ENCODE measurements at places on chromosomes 12 and 14. TPM values are rescaled to one million over a fixed set of nuclear protein-coding genes. Genes with fewer than 3 reads are reported as not detected.

TSPAN8 gene
- 4.3 TPM for total RNA-seq

OR6S1 gene
- not detected for total RNA-seq

GRCh38 chr12:104567832-104568486 lies 111.2 kb downstream of the CHST11 start:
- no peak for ATAC-seq

DNA sequence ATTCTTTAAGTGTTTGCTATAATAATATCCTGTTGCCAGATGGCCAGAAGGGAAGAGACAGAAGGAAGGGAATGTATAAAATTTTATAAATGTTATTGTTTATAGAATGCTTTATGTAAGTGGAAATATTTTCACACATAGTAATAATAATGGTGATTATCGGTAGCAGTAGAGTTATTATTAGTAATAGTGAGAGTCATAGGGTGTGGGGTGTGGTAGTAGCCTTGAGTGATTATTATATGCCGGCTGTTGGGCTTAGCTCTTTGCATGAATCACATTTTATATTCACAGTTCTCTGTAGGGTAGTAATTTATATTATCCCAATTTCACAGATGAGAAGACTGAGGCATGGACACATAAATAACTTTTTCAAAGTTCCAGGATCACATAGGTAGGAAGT lies 391.4 kb downstream of the C12orf75 start:
- ATAC-seq, result no peak

KRT83 gene
- total RNA-seq, result not detected

TIMM9 gene
- 141 TPM for total RNA-seq

DNA sequence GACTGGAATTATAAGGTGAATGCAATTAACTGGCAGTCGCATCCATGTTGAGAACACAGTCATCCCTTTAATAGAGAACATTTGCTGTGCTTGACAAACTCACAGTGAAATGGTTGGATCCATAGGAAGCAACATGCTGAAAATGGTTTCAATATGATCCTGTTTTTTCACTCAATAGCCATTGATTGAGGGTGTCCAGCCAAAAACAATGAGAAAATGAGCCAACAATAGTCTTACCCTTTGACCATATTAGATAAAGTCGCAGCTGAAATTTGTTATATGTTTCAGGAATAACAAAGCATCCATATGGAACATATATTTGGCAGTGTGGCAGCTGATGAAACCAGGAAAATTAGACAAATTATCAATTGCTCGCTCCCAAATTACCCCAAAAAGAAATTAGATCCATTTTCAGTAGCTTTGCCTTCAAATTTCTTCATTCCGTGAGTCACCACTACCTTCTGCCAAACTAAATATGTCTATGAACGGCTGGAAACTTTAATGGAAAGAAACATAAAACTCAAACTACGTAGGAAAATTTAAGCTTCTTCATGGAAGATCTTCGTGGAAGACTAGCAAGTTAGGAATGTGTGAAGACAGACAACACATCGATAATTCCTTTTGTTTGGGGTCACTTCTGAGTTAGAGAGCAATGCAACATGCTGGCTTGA lies 17.4 kb downstream of the IGF1 start:
- no peak for ATAC-seq

DNA sequence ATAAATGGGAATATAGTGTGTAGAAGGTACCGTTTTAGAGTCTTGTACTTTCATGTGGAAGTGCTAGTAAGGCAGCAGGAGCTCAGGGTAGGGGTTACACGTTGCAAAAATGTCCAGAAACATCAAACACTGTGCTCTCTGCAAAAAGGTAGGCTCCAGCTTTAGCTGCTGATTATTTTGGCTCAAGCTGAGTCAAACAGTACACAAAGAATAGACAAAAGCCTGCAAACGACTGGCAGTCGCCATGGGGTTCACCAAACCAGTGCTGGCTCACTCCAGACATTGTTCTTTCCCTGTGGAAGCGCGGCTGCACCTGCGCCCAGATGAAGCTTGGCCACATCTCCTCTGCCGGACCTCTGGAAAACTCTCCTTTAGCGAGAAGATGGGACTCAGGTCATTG lies 45.3 kb upstream of the NAA30 start:
- no peak for ATAC-seq

PRH2 gene
- not detected for total RNA-seq

SH2B3 gene
- total RNA-seq, result 24.2 TPM

GRCh38 chr12:122687086-122687485 lies 16.1 kb downstream of the HCAR2 start:
- ATAC-seq, result no peak

RERG gene
- 24.9 TPM for total RNA-seq

DNA sequence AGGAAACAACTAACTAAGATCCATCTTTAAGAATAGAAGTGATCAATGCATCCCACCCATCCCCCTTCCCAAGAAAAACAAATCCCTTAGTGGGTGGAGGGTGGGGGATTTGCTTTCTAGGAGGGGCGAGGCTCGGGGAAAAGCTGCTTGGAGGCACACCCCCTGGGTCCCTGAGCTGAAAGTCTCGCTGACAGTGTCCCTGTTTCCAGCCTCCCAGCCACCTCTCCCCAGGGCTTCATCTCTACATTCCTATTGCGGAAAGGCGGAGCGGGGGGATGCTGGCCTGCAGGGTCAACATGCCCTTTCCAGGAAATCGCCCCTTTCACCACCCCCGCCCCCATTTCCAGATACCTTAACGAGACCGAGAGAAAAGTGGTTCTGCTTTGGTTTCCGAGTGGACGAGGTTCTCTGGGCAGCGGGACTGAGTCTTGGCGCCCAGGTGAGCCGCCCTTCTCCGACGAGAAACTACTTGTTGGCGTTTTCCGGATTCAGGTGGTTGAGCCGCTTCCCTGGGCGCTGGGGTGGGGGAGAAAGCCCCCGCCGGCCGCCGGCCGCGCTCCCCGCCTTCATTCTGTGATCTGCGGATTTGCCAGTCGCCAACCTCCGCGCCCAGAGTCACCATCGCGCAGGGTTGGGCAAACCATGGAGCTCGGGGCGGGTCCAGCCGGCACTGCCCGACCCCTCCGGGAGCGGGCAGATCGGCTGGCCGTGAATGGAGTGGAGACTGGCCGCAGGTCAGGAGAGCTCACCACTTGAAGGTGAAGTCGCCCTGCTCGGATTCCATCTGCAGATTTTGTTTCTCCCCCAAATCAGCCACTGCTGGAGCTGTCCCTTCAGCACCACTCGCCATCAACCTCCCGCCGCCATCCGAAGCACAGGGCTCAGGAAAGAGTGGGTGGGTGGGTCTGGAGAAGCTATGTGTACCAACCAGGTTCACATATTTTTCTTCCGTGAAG lies 505 bp downstream of the KCNC2 start:
- ATAC-seq, result no peak

- ATAC-seq, result no peak
These were observed 262.7 kb downstream of the ATP23 start for GRCh38 chr12:58204071-58204470.

DNA sequence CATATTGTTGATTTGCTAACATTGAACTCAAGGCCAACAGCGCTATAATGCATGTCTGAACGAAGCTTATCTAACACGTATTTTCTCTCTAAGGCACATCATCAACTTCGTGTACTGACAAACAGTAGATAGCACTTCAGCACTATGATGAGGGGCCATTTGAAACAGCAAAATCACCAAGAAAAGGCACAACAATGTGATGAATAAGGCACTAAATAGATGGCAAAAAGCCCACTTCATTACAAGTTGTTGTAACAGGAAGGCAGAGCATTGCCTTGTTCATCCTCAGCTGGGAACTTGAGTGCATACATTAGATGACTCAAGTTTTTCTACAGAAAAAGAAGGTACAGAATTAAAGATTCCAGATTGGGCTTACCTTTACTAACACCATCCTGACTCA lies 75.2 kb downstream of the LIN7A start:
- no peak for ATAC-seq

DNA sequence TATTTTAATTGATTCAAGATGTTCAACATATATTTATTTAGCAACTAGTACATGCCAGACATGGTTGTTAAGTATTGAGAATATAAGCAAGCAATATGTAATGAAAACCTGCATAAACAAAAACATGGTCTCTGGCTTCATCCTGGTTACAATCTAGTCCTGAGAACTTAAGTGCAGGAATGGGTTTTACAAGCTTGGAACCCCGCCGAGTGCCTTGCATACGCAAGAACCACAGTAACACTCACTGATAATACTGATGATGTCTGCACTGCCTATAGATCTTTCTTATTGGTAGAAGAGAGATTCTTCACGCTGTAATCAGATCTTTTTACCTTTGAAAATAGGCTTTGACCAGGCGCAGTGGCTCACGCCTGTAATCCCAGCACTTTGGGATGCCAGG lies 22.9 kb upstream of the CALM1 start:
- no peak for ATAC-seq

DNA sequence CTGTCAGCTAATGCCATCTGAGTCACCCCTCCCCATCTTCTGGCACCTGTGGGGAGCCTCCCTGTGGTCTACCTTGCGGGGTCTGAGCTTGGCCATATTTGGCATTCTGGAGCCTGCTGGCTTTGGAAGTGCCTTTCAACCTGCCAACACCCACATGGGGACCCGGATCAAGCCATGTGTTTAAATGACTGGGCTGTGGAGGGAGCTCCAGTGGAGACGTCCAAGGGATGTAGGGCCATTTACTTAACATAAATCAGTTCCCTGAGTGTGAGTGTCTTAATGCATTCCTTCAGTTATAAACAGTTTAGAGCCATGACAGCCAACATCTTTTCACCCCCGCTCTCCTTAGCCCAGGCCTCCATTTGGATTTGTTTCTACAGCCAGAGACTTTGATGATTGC lies 22.0 kb downstream of the CACNA1C start:
- peak; percentile 66 for ATAC-seq

- no peak for ATAC-seq
These were observed 5.8 kb upstream of the NTN4 start for GRCh38 chr12:95796225-95796981.

DNA sequence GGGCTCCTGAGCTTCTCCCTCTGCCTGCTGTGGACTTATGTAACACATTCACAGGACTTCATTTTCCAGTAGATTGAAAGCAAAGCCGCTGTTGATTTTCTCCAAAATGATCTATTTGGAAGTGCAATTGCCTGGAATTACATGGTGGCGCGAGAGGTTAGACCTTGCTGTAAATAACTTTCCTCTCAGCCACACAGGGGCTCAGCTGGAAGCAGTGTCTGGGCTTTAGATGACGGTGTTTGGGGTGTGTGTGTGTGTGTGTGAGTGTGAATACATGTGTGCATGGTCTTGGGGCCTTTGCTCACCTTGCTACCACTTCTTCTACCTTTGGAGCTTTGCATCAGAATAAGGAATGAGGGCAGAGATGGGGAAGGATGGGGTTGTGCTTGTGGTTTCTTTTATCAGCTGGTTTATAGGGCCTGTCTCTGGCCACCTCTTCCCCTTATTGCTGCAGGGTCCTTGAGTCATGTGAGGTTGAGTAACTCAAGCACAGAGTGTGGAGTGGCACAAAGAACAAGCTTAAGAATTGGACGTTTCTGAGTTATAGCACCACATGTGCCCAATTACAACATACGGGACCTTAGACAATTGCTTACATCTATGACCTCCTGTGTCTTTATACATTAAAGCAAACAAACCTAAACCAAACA lies 280.6 kb downstream of the NRXN3 start:
- no peak for ATAC-seq

- no peak for ATAC-seq
These were observed 652 bp downstream of the SART3 start for GRCh38 chr12:108560321-108560721.

GALNT6 gene
- 3.5 TPM for total RNA-seq

GRCh38 chr12:88493636-88494035 lies 86.6 kb downstream of the KITLG start:
- ATAC-seq, result no peak

FLRT2 gene
- total RNA-seq, result 12.9 TPM

RDH16 gene
- not detected for total RNA-seq

DNA sequence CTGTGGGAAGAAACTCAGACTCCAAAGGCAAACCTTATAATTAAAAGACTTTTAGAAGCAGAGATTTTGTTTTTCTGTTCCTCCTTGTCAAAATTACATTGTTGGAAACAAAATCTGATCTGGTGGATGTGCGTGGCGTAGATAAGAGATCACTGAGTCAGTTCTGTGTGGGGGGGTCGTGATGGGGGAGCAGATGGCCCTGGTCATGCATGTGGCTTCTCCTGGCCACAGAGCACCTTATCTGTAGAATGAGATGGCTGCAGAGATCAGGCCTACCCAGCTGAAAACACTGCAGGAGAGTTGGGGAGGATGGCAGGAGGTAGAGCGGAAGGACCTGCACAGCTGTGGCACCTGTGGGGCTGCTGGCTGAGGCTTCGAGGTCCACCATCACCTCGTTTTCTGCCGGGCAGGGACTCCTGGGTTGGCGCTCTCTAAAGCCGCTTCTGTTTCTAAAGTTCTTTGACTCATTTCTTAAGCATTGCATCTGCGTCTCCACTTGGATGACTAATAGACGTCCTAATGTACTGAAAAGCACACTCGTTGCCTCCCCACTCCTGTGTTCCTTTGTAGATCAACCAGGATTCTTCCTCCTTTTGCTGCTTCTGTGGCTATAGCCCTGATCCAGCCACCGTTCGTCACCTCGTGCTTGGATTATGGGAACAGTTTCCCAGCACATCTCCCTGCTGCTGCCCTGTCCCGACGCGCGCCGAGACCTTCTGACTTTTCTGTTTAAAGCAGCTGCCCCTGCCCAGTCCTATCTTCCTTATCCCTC lies 93.4 kb downstream of the TSPAN9 start:
- ATAC-seq, result no peak

DPPA3 gene
- total RNA-seq, result not detected

- ATAC-seq, result no peak
These were observed 72.0 kb upstream of the DBX2 start for GRCh38 chr12:45122768-45123380.

OTOGL gene
- 1.7 TPM for total RNA-seq

ARMH4 gene
- 11.8 TPM for total RNA-seq

DNA sequence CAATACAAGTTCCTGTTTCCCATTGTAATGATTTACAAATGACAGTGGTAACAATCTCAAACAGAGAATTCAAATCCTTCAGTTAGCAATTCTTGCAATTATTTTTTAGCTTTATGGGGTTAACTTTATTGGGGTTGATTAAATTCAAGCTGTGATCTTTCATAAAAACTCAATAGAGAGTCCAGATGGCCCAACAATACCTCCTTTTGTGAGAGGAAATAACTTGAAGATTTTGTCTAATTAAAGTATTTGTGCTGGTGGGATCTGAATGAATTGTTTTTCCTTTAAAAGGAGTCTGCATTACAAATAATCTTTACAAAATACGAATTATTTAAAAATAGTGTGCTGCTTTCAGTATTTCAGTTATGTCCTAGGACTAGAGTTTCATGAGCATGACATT lies 4.4 kb upstream of the ARHGAP5 start:
- ATAC-seq, result no peak

DNA sequence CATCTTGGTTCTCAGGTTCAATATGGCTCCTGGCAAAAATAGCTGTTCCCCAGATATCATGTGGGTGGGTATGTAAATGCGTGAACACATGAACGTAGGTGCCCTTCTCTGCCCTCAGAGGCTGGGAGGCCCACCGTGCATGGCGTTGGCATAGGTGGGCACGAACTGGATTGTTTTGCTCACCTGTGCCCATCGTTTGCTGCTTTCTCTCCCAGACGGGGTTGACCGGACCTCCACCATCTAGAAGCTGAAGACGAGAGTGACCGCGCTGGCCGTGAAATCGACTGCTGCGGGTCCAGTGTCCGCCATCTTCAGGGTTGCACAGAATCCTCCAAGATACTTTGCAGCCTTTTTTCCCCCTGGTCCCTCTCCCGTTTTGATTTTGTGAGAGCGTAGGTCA lies 113.9 kb downstream of the GCH1 start:
- no peak for ATAC-seq

Data from gastroesophageal sphincter (tissue), 4 donors.